NCI-H460 (cell line): ENCODE measurements at places on chromosomes 7 and 10. TPM values are rescaled to one million over a fixed set of nuclear protein-coding genes. Genes with fewer than 3 reads are reported as not detected.

- DNase-seq, result no peak
These were observed 52.1 kb upstream of the SLC29A3 start for GRCh38 chr10:71266918-71267442.

DNA sequence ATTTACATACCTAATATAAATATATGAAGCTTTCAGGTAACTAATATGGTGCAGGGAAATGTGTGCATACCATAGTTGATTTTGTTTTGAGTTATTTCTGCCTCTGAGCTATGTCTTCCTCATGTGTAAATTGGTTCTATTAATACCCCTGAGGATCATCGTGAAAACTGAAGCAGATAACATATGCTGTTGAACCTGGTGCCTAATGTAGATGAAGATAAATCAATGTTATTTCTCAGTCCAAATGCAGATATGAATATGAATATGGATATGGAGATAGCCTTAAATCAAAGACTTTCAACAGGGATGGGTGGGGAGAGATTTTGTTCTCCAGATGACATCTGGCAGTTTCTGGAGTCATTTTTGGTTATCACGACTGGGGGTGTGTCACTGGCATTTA lies 122.3 kb upstream of the ANKRD30A start:
- no peak for DNase-seq

DNA sequence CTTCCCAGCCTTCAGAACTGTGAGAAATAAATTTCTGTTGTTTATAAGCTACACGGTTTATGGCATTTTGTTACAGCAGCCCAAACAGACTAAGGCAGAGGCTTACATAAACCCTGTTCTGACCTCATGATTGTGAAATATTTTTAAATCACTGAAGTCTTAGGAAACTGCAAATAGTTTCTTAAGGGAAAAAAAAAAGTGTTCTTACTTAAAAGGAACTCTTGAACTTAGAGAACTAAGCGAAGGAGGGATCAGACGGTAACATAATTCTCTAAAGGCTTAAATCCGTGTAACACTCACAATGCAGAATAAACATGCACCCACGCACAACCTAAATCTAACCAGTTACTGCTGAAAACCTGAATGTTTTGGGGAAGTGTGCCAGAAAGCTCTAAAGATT lies 749.1 kb upstream of the LRRTM3 start:
- DNase-seq, result no peak

- DNase-seq, result no peak
These were observed 82.0 kb upstream of the GTF2IRD1 start for GRCh38 chr7:74371381-74372341.

- no peak for DNase-seq
These were observed 147.7 kb downstream of the UBE2H start for GRCh38 chr7:129804890-129805719.

- DNase-seq, result no peak
These were observed 5.5 kb downstream of the TACC2 start for GRCh38 chr10:121994429-121994941.

GRCh38 chr7:73879977-73880681 lies 19.2 kb downstream of the TMEM270 start:
- no peak for DNase-seq

- no peak for DNase-seq
These were observed 124.8 kb downstream of the PHTF2 start for GRCh38 chr7:77923419-77923818.

- no peak for DNase-seq
These were observed 276.8 kb upstream of the AKR1E2 start for GRCh38 chr10:4549139-4549653.

GRCh38 chr7:39228946-39229345 lies 251.2 kb downstream of the POU6F2 start:
- no peak for DNase-seq

GRCh38 chr10:119658274-119658673 lies 7.1 kb downstream of the BAG3 start:
- peak; percentile 87 for DNase-seq

- no peak for DNase-seq
These were observed 102.6 kb upstream of the NANOS1 start for GRCh38 chr10:118926903-118927302.

DNA sequence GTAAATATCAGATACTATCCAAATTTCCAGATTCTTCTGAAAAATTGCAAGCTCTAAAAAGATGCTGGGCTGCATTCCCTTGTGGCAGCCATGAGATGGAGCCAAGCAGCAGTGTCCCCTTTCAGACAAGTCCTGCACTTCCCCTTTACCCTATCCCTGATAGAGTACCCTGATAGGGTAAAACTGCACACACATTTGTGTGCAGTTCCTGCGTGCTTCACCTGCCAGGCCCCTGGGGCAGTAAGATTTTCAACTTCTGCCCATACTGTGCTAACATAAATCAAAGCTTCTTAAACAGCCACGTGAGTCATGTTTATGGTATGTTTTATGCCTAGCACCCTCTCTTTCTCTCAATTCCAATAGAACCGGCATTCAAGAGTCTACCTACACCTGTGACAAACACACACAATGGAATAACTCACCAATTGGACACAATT lies 52.2 kb downstream of the IFIT5 start:
- peak; percentile 14 for DNase-seq

DNA sequence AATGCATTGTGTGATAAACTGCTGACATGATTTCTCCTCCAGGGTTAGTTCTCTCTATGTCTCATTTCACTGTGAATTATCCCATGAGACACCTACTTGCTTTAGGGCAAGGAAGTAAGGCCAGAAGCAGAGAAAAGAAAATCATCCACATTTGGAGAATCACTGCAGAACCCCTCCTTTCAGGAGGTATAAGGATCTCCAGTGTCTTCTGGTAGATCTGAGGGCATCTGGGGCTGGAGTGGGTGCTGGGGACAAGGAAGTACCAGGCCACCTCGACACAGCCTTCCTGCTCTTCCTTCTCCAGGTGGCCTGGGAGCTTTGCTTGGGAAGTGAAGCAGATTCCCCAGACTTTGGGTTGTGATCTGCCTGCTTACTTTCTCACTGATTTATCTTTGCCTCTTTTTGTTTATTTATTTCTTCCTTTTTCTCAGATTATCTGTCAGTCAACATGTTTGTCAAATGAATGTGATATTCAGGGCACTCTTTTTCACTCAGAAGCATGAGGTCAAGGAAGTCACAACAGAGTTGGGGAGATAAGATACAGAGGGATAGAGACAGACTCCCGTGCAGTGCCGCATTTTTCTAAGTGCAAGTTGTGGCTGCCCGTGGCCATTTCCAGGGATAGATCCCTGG lies 12.4 kb upstream of the CAMK2G start:
- DNase-seq, result no peak

- DNase-seq, result no peak
These were observed 56.3 kb upstream of the LBX1 start for GRCh38 chr10:101285519-101286070.

DNA sequence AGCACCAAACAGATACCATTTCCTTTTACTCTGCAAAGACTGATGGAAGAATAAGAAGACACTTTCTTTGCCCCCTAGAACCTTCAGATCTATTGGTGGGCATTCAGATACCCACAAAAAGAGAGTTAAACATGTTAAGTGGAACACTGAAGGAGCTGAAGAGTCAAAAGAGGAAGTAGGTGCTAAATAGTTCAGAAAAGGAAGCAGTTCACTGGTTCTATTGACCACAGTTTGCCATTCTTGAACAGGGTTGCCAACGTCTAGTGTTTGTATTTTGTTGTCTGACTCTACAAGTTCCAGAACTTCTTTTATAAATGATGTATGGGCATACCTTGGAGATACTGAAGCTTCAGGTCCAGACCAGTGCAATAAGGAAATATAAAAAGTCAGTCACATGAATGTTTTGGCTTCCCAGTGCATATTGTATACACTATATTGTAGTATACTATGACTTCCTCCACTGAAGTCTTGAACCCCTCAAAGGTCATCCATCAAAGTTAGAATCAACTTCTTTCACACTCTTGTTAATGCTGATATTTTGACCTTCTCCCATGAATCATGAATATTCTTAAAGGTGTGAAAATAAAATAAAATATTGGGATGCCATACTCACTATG lies 47.5 kb upstream of the AGR3 start:
- DNase-seq, result no peak

- DNase-seq, result no peak
These were observed 14.4 kb downstream of the DENND2A start for GRCh38 chr7:140625908-140626868.

DNA sequence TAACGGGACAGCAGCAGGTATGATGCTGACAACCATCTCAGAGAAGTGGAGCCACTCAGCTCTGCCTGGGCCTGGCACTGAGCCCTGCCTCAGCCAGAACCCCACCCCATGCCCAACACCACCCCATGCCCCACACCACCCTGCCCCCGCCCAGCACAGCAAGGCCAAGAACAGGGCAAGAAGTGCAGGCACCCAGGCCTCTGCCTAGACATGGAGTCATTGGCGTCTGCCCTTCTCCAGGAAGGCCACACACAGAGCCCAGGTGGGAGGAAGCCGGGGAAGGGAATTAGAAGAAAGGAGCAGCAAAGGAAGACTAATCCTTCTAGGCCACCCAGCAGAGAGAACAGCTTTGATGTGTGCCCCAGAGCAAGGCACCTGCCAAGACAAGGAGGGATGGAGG lies 18.9 kb downstream of the CAMK2G start:
- no peak for DNase-seq

DNA sequence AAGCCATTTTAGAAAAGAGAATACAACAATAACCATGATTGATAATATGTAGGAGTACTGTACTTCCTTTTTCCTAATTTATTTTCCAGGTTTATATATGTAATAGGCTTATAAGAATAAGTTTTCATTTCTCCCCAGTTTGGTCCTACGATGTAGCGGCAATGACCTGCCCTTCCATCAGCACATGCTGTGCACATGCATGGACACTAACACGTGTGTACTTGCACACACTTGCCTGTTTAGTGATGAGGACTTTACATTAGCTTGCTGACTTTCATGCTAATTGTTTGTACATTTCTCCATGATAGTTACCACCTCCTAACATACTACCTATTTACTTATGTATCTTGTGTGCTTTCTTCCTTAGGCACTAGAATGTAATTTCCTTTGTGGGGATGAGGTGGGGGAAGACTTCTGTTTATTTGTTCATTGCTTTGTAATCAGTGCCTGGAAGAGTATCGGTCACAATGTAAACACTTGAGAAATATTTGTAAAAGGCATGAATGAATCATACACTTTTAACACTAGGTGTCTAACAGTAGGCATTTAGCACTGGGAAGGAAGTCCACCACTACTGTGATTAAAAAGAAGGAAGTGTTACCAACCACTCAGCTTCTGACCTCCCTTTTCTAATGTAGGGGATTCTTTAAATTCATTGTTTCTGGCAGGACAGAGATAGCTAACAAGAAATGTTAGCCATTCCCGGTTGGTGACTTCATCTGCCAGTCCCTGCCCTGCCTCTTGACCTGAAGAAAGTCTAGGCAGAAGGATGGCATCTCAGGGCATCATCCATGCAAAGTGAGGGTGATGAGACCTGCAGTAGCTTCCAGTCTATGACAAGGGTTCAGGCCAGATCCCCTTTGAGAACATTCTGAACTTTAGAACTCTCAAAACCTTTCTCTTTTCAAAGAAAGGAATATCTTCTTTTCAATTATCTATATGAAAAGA lies 120.2 kb upstream of the RAB18 start:
- DNase-seq, result peak; percentile 94

- no peak for DNase-seq
These were observed 51.4 kb downstream of the CXCL12 start for GRCh38 chr10:44333511-44333910.

DNA sequence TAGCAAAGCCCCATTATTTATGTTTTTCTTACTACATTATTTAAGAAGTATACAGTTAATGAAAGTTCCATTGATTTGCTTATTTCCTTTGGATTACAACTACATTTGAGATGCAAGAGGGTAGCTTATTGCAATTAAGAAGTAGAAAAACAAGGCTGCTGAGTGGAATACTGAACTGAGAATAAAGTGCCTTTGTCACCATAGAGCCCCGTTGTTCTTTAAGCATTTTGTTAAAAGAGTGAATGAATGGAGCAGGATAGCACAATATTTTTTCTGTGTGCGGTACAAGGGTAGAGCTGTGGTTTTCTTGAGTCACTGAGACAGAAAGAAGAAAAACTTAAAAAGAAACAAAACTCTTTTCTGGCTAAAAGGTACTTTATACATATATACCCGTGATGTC lies 45.6 kb downstream of the ZNF277 start:
- no peak for DNase-seq

DNA sequence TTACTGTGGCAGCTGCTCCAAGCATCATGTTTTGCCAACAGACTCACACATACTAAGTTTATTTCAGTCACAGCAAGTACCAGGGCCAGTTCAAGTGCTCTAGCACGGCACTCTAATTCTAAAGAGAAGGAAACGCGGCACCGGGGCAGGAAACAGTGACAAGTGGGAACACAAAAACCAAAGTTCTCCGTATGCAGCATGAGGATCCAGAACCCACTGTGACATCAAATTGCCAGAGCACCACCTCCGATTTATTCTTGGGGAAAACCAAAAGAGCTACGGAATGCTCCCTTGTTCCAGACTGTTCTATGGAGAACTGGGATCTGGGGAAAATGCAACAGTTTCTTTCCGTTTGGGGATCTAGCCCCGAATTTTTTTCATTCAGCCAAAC lies 448 bp upstream of the PTER start:
- DNase-seq, result no peak

DNA sequence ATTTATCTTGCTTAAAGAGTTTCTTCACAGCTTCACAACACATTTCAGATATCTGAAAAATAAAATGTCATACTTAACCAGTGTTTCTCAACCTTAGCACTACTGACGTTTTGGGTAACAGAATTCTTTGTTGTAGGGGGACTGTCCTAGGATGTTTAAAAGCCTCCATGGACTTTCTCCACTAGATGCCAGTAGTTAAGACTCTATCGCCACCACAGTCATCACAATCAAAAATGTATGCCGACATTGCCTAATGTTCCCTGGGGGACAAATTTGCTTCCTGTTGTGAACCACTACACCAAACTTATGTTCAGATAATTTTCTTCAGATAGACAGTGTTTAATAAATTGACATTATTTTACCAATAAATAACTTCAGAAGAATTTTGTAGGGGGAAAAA lies 13.4 kb downstream of the NOC3L start:
- no peak for DNase-seq

C10orf62 gene
- total RNA-seq, result 0.12 TPM in 1 of 2 replicates, not detected in the other

PNLIPRP3 gene
- total RNA-seq, result not detected in 2 replicates

TDRD1 gene
- not detected in 2 replicates for total RNA-seq

SAMD8 gene
- 29.7 and 32.9 TPM in 2 replicates for total RNA-seq

POM121C gene
- total RNA-seq, result 8.8 and 10.0 TPM in 2 replicates

TRPV5 gene
- total RNA-seq, result not detected in 2 replicates

GPR15LG gene
- total RNA-seq, result not detected in 2 replicates

ASNS gene
- total RNA-seq, result 378 and 379 TPM in 2 replicates

CPN1 gene
- total RNA-seq, result not detected in 2 replicates

OPN1SW gene
- not detected in 2 replicates for total RNA-seq

GRID2IP gene
- not detected in 2 replicates for total RNA-seq

GPR85 gene
- 0.09 TPM in 1 of 2 replicates, not detected in the other for total RNA-seq

ELN gene
- total RNA-seq, result not detected in 2 replicates
